ENCODE measurements at places on chromosomes 12 and 14. TPM values are rescaled to one million over a fixed set of nuclear protein-coding genes. Genes with fewer than 3 reads are reported as not detected.

The ADAMTS20 gene
- 1.5 TPM for total RNA-seq

DNA sequence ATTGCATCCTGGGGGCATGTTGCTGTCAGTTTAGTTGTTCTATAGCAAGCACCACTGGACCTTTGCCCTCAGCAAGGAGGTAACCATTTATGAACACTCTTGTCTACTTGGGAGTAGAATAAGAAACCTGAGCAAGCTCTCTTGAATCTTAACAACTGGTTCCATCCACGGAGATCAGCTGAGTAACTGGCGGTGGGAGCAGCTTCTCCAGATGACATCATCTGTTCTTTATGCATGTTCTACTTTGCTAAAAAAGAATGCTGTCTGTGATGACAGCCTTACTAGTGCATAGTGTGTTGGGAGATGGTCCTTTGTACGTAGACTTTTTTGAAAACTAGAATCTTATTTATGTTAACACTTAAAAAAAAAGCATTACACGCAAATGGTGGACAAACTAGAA is 17.7 kb downstream of the SLC4A8 start:
- DNase-seq = no peak

- DNase-seq = no peak
Measured at GRCh38 chr12:12562016-12562483, 613 bp downstream of the DUSP16 start.

GRCh38 chr14:96181186-96182056 is 23.2 kb upstream of the BDKRB2 start:
- no peak for DNase-seq

DNA sequence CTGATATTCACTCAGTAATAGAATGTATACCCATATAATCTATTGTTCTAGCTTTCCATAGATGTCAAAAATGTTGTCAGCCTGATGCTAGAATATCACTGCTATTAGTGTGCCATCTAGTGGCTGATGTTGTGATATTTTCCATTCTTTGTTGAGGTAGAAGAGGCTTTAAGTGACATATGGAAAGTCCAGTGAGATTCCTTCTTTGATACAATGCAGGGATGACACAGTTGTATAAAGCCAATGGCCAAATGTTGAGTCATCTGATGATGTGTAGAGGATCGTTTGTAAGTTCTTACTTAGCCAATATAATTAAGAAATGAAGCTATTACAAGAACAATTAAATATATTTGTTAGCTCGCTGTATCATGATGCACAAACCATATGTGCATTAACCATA is 58.1 kb upstream of the PCED1B start:
- DNase-seq = no peak
